Stimulated activated CD4-positive, alpha-beta T cell treated with anti-CD3 and anti-CD28 coated beads, Interleukin-1b, Interleukin-23, amount 100 ng/mL, for 1 hour (primary cell): ENCODE measurements at places on chromosomes 13 and 19.
A peak's percentile ranks its signal among the peaks of the same experiment; 100 is the strongest.

- DNase-seq = no peak
Observed at GRCh38 chr13:46354156-46355087, 32.6 kb downstream of the RUBCNL start.

- DNase-seq = peak; percentile 30
Observed at GRCh38 chr19:46746281-46747057, at the start of gene STRN4. Gene STRN4 (minus strand): TSS chr19:46746450. CDS start chr19:46746430, 20 bp downstream.

DNA sequence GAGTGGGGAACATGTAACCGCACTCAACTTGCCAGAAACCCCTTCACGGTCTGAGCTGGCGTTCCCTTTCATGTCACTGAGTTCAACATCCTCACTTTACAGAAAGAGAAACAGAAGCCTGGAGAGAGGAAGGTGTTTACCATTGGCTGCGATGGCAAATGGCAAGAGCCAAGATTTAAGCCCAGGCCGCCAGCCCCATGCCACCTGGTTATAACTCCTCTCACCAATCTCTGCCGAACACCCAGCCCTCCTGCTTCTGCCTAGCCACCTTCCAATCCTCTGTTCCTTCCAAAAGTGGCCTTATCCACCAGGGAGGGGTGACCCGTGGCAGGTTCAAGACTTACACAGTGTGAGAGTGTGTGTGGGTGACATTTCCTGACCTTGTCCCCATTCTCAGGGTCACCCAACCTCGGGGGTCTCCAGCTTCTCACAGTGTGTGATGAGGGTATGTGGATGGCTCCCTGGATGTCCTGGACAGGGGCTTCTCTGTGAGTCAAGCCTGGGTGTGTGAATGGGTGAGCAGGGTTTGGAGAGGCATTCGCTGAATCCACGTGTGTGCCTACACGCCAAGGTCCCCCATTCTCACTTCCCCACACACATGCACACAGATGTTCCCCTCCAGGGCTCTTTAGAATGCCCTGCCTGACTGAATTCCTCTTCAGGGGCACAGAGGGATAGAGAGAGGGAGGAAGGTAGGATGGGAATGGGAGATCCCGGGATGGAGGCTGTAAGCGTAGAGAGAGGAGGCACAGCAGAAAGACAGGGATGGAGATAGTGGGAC, 1.2 kb downstream of the CADM4 start:
- no peak for DNase-seq

DNA sequence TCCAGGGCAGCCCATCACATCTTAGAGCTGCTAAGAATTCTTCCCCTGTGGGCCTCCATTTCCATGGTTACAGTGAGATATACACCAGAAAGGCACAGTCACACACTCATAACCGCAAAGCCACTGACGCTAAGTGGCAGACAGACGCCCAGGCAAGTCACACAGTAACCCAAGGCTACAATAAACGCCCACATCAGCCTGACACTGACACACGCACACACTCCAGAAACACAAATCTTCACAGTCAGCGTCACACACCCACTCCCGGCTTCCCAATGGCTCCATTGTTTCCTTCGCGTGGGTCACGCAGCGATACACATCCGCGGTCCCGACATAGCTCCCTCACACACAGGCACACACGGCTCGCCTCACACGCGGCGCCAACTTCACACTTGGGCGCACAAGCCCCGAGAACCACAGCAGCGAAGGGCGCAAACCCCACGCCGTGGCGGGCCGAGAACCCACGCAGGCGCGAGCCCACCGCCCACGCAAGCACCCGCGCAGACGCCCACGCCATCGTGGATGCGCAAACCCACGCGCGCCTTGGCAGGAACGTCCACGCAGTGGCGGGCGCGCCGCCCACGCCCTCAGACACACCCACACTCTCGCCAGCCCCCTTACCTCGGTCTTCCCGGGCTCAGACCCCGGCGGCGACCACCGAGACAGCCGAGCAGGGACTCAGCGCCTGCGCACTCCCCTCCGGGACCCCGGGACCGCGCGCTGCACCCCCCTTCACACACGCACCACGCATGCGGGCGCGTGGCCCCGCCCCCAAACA, at the start of gene ZNF667:
Gene ZNF667, minus strand, starts transcription at position 695 of the 778 bp plus-strand sequence. CDS start 14,975 bp downstream, outside the sequence.
- DNase-seq = no peak

- peak; percentile 32 for DNase-seq
Observed at GRCh38 chr19:45558399-45558878, 26.2 kb downstream of the OPA3 start.

- DNase-seq = no peak
Observed at GRCh38 chr13:28100150-28101121, at the start of gene FLT3. Gene FLT3 (minus strand): TSS chr13:28100576. CDS start chr13:28100510, 66 bp downstream.

- no peak for DNase-seq
Observed at GRCh38 chr19:46269101-46269500, 27.7 kb upstream of the HIF3A start.

GRCh38 chr19:23222998-23223652, 27.1 kb downstream of the ZNF724 start:
- no peak for DNase-seq

- peak; percentile 25 for DNase-seq
Observed at GRCh38 chr19:19460761-19461265, 54.5 kb downstream of the TSSK6 start.

- DNase-seq = no peak
Observed at GRCh38 chr19:10945264-10945663, 15.6 kb upstream of the SMARCA4 start.

DNA sequence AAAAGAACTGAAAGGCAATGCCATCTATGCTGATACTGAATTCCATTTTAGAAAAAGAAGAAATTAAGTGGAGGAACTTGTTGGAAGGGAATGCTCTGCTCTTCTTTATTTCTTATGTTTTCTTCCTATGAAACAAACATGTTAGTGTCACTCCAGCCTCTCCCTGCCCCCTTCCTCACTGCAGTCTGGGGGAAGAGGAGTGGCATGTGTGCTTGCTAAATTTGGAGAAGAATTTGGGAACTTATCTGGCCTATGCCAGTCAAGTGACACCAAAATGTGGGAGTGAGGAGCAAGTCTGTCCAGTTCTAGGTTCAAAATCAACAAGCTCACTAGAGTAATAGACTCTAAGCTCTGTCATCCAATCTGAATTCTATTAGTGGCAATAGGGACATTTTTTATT, 214.6 kb downstream of the RBM26 start:
- no peak for DNase-seq

GRCh38 chr19:1468821-1469254, 10.2 kb downstream of the C19orf25 start:
- DNase-seq = no peak

DNA sequence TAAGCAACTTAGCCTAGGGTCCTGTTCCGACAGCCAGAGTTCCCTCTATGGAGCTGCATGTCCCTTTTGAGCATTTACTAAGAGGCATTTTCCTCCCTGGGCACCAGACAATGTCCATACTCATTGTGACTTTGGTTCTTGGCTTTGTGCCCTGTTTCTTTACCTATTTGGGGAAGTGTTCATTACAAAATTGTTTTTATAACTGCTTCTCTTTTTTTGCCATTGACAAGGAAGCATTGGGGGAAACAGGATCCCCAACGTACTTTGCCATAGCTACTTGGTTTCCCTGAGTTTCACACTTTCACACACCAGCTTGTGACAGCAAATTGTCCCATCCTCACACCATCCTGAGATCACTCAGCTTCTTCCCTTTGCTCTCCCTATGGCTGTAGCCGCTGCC, 81.1 kb upstream of the SIAH3 start:
- DNase-seq = no peak

DNA sequence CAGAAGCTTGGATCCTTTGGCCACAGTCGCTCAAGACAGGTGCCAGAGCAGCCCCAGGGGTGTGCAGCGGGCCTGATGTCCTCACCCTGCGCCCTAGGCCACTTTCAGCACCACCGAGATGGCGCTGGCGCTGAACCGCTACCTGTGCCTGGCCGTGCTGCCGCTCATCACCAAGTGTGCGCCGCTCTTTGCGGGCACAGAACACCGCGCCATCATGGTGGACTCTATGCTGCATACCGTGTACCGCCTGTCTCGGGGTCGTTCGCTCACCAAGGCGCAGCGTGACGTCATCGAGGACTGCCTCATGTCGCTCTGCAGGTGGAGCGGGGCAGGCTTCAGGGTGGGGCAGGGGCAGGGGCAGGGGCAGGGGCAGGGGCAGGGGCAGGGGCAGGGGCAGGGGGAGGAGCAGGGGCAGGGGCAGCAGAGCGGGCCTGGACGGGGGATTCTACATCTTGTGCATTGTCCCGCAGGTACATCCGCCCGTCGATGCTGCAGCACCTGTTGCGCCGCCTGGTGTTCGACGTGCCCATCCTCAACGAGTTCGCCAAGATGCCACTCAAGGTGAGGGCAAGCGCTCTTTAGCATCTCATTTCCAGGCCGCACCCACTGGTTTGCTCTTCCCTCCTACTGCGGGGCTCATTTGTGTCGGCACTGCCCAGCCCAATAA, 69.1 kb downstream of the RYR1 start:
- no peak for DNase-seq

GRCh38 chr13:26992951-26993719, 178.5 kb downstream of the USP12 start:
- DNase-seq = no peak

- no peak for DNase-seq
Observed at GRCh38 chr19:38180071-38180470, 44.0 kb downstream of the DPF1 start.

DNA sequence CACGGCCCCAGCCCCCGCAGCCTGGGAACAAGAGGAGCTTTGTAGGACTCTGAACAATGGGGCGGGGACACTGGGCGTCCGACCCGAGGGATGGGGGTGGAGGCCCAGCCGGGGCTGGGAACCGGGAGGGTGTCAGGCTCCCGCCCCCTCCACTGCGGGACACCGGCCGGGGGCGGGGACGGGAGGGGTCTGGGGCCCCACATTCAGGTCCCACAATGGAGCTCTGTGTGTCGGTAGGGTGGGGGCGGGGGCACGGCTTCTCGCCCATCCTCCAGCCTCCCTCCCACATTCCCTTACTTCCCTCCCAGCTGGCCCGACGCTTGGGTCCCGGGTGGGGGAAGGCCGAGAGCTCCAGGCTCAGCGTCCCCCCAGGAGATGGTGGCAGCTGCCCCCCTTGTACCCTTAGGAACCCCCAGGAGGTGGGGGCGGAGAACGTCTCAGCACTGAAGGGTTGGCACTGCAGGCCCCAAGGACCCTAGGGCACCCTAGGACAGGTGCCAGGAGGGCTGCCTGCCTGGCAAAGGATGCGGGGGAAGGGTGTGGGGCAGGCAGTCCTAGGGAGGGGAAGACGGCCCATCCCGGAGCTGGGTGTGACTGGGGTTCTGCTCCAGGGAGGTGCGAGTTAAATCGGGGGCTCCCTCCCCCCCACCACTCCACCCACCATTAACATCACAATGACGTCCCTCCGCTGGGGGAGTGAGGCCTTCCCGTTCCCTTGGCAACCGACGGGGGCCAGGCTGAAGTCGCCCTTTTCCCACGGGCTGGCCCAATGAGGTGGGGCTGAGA, 5.3 kb downstream of the TTYH1 start:
- no peak for DNase-seq

DNA sequence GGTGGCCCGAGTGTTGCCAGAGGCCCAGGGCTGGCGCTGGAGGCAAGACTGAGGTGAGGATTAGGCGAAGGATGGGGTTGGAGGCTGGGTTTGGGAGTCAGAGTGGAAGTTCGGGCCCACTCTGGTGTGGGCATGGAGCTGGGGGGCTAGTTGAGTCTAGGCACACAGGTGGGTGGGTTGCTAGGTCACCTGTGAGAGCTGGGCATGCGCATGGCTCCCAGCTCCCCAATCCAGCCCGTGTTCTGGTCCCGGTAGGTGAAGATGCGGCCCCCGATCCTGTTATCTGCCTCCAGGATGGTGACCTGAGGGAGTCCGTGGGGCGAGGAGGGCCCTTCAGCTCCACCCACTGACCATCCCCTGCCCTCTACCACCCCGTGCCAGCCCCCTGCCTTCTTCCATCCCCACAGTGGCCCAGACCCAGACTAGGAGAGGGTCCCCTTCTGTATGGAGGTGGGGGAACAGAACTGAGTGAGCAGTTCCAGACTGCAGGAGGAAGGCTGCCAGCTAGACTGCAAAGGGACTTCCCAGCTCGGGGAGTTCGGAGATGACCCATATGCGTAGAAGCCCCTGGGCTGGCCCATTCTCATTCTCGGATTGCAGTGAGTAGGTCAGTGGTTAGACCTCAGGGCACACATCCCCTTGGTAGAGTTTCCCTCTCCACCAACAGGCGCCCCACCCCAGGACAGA, 1.7 kb downstream of the IL4I1 start:
- no peak for DNase-seq

DNA sequence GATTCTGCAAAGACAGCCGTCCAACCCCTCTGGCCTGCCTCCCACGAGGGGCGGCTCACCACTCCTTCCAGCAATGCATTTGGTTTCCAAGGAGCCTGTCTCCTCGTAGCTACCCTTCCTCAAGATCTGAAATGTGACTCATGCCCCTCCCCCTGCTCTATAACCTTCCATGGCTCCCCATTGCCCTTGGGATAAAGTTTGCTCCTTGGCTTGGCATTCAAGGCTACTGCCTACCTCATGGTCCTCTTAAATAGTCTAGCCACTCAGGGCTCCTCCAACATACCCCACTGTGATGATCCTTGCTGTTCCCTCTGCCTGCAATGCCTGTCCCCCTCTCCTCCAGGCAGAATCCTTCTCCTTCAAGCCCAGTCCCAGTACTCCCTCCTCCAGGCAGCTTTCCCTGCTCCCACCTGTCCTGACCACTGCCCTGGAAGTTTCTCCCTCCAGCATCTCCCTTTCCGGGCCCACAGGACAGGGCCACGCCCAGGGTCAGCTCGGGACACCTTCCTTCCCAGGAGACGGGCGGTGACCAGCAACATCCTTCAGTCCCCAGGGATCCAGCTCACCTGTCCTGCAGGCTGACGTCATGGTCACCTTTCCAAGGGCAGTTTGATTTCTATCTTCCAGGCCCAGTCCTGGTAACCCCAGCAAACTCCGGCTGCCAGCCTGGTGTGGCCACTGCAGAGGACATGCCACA, 19.2 kb upstream of the SEMA6B start:
- no peak for DNase-seq

- no peak for DNase-seq
Observed at GRCh38 chr13:41284512-41285288, 21.3 kb upstream of the MTRF1 start.

DNA sequence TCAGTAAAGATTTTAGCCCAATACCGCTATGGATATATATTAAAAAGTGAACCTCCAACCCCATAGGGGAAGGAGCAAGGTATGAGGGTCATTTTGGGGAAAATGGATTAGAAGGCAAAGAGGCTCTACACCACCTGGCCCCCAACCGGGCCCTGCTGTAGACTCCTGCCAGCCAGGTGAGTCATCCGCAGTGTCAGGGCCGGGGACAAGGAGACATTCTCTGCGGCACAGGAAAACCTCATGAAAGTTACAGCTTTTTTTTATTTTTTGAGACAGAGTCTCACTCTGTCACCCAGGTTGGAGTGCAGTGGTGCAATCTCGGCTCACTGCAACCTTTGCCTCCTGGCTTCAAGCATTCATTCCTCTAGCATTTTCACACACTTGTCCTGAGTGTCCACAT, 32.0 kb downstream of the ZFR2 start:
- DNase-seq = no peak

- no peak for DNase-seq
Observed at GRCh38 chr19:57317503-57317902, 2.8 kb upstream of the ZNF543 start.
